Activated T-cell treated with anti-CD3 and anti-CD28 coated beads for 48 hours (primary cell): ENCODE measurements at places on chromosomes 3 and 15.

DNA sequence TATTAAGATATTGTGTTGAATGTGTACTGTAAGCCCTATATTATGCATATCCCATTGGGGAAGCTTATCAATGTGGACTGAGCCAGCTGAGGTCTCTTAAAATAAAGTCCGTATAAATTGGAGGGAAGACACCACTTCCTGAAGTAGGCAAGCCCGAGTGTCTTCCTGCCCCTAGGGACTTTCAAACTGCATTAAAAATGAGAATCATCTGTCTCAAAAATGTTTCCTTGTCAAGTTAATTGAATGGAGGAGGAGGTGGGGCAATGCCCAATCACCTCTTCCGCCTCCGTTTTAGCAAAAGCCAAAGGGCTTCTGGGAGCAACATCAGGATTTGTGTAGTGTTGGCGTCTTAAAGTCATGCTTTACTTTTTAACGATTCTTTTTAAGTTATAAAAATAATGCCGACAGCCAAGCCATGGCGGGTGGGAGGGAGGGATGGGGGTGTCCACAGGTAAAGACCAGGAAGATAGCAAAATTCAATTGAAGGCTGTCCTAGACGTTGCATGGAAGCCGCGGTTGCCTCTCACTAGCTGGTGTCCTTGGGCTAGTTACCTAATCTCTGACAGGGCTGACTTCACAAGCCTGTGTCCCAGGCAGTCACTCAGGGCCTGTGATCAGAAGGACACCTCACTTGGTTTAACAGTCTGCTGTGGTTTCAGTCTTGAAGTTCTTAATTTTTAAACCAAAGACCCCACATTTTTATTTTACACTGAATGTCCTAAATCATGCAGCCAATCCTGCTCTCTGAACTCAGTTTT, 524.9 kb upstream of the PROK2 start:
- no peak for DNase-seq

GRCh38 chr15:94411285-94411684, 179.9 kb downstream of the MCTP2 start:
- DNase-seq = no peak

GRCh38 chr3:46545818-46546630, 20.1 kb downstream of the LRRC2 start:
- no peak for DNase-seq

- no peak for DNase-seq
Measured at GRCh38 chr3:173617490-173617889, 219.9 kb downstream of the NLGN1 start.

- DNase-seq = no peak
Measured at GRCh38 chr3:165636684-165637015, 200.6 kb downstream of the BCHE start.

GRCh38 chr15:40054855-40055575, 16.0 kb upstream of the SRP14 start:
- no peak for DNase-seq

DNA sequence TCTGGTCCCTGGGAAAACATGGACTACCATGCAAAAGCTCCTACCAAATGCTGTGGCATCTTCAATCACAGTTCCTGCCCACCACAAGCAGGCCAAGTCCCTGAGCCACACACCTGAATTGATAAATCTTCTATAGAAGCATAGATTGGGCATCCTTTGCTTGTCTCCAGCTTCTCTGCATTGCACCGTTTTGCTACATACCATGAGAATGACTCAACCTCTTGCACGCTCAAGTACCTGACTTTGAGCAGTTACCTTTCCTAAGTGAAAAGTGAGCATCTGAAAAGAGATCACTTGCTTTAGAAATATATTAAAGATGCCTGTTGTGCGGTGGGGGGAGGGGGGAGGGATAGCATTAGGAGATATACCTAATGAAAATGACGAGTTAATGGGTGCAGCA, 31.3 kb downstream of the GATM start:
- DNase-seq = no peak

- no peak for DNase-seq
Measured at GRCh38 chr3:172918568-172919296, 168.2 kb downstream of the ECT2 start.

- DNase-seq = no peak
Measured at GRCh38 chr3:123076496-123077418, 9.9 kb downstream of the PDIA5 start.

DNA sequence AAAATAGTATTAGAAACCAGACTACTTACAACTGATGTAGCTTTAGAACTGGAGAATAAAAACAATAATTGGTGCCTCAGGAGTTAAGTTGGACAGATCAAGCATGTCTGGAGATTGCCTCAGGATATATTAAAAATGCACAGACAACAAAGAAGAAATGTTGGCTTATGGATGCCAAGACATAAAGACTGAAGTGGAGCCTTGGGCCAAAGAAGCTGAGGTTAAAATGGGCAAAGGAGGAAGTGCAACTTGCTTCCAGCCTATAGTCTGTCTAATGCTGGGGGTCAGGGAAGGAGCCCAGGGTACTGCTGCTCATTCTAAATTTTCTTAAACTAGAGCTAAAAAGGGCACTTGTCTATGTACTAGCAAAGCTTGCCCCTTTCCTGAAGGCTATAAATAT, 77.5 kb downstream of the ESYT3 start:
- DNase-seq = no peak

GRCh38 chr3:46282696-46283095, 40.4 kb downstream of the CCR3 start:
- no peak for DNase-seq

- no peak for DNase-seq
Measured at GRCh38 chr15:55358471-55358870, 39.4 kb downstream of the PIGB start.

DNA sequence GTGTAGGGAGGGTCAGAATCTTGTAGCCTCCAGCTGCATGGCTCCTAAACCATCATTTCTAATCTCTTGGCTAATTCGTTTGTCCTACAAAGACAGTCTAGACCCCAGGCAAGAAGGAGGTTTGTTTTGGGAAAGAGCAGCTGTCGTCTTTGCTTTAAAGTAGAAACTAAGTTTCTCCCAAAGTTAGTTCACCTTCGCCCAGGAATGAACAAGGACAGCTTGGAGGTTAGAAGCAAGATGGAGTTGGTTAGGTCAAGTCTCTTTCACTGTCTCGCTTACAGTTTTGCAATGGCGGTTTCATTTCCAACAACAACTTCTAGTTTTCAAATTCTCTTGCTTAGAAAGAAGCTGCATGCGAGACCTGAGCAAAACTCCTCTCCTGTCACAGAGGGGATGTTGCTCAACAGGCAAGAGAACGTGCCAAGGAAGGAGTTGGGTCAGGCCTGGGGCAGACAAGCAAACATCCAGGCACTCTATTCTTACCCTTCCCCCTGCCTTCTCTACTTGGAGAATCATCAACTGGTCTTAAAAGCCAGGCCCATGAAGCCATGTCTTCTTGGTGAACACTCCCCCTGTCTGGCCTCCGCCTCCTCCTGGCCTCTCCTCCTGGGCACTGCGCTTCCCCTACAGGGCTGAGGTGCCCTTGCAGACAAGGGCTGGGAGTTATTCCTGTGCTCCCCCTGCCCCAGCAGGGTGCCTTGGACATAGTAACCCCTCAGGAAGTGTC, 57.6 kb downstream of the TMEM44 start:
- DNase-seq = no peak

- no peak for DNase-seq
Measured at GRCh38 chr3:54863366-54863765, 64.5 kb downstream of the LRTM1 start.

DNA sequence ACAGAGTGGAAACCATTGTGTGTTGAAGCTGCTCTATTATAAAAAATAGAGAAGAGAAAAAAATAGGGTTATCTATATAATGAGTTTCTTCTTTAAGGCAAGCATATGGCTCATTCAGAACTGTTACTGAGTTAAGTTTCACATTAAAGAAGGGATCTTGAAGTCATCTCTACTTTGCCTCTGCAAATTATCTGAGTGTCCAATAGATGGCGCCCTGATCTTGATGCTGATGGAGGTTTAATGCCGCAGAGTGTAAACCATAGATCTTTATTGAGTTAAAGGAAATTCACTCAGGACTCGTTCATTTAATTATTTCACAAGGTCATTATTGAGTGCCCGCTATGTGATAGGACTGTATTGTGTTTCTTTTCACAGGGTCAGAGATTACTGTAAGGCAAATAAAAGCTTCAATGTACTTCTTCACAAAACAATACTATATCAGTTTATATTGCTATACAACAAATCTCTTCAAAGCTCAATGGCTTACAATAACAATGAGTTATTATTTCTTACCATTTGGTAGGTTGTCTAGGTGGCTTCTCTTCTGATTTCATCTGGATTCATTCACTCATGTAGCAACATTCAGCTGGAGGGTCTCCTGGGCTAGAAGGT, 171.4 kb downstream of the NSUN3 start:
- no peak for DNase-seq

DNA sequence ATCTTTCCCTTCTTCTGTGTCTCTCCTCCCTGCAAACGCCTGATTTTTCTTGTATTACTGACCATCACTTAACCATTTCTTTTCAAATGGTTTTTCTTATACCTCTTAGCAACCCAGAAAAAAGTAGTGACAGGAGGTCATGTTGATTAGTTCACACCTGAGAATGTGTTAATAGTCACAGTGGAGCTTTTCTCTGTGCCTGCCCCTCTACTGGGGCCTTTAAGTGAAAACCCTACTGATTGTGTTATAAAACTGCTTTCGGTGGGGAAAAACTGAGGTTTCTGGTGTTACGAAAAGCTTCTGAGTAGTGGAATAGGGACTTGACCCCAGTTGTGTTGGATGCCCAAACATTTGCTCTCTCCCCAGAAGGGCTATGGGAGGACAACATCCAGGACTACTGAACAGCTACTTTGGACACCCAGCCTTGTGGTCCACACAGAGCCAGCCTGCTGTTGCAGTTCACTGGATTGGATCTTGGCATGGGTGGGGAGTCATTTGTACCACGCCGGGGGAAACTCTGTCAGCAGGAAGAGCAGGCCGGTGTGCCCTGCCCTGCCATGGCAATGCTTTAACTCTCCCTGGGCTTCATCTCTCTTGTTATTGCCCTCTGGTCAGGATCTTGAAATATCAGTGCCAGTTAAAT, 10.3 kb downstream of the GPR87 start:
- DNase-seq = no peak

DNA sequence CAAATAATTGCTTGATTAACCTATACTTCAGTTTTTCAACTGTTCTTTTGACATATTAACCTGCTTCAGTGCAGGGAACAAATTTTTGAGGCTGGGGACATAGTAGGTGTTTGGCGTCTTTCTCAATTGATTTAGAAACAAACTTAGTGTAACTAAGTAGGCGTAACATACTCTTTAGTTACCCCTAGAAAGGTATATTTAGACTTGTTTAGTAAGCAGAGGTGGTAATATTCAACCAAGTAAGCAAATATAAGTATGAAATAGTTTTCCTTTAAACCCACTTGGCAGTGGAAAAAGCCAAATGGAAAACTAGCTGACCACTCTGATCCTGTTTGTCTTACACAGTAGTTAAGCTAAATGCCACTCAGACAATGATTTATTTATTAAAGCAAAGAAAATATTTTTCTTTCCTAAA, 113.2 kb downstream of the MBNL1 start:
- no peak for DNase-seq

DNA sequence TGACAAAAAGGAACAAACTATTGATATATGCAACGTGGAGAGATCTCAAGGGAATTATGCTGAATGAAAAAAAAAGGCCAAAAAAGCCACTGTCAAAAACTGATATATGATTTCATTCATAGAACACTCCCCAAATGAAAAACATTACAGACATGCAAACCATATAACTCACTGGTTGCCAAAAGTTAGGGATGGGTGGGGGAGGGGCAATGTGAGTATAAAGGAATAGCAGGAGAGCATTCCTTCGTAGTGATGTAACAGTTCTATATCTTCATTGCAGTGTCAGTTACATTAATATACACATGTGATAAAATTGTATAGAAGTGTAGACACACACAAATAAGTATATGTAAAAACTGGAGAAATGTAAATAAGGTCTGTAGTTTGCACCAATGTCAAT, 12.2 kb downstream of the GBE1 start:
- no peak for DNase-seq

- no peak for DNase-seq
Measured at GRCh38 chr3:71966185-71966584, 181.2 kb upstream of the PROK2 start.

- no peak for DNase-seq
Measured at GRCh38 chr3:127678611-127679533, 6.1 kb downstream of the ABTB1 start.

GRCh38 chr3:185549651-185550111, 2.7 kb downstream of the LIPH start:
- no peak for DNase-seq

DNA sequence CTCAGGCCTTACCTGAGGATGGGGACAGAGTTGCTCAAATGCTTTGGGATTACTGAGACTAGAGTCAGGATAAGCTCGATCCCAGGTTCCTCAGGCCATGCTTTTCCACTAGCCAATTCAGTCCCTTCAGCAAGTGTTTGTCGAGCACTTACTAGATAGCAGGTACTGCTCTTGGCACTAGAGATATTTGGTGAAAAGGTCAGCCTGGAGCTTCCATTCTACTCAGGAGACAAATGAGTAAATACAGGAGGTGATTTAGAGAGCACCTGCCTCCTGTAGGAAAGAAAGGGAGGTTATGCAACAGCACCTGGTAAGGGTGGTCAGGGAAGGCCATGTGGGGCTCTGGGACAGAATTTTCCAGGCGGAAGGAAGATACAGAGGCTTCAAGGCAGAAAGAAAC, 99.9 kb downstream of the CACNA1D start:
- no peak for DNase-seq
